Immature natural killer cell (primary cell): ENCODE measurements at places on chromosomes 3 and 15. TPM values are rescaled to one million over a fixed set of nuclear protein-coding genes. Genes with fewer than 3 reads are reported as not detected.

DNA sequence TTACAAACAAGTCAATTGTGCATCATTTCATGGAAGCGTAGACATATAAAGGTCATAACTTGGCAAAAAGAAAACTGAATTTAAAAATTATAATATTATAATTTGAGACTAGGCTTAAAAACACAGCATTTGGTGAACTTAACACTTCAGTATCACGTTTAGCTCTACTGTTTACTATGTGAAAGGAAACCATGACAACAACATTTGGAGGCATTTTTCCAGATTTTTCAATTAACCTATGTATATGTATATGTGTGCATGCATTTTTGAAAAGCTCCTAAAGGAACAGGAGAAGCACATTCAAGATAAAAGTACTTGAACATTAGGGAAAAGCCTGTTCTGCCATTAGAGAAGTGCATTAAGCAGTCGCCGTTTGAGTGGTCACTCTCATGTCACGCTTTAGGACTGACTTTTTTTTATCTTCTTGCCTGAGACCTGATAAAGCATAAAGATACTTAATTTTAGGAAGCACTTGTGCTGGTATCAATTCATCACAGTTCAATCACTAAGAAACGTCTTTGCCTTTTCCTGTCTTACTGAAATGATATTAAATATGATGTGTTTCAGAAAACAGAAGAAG, 156.0 kb downstream of the NAALADL2 start:
- DNase-seq, result no peak

GRCh38 chr15:41417418-41418195, 712 bp downstream of the RTF1 start:
- DNase-seq, result no peak

STARD9 gene
- 1.1 TPM for polyA plus RNA-seq

- no peak for DNase-seq
These were observed 145.1 kb downstream of the SEMA6D start for GRCh38 chr15:47862402-47862801.

GRCh38 chr3:9497821-9498565, 55.6 kb downstream of the LHFPL4 start:
- no peak for DNase-seq

- DNase-seq, result no peak
These were observed 10.9 kb downstream of the APH1B start for GRCh38 chr15:63288342-63288741.

GRCh38 chr3:108448593-108448992, 61.8 kb downstream of the MYH15 start:
- DNase-seq, result no peak

DNA sequence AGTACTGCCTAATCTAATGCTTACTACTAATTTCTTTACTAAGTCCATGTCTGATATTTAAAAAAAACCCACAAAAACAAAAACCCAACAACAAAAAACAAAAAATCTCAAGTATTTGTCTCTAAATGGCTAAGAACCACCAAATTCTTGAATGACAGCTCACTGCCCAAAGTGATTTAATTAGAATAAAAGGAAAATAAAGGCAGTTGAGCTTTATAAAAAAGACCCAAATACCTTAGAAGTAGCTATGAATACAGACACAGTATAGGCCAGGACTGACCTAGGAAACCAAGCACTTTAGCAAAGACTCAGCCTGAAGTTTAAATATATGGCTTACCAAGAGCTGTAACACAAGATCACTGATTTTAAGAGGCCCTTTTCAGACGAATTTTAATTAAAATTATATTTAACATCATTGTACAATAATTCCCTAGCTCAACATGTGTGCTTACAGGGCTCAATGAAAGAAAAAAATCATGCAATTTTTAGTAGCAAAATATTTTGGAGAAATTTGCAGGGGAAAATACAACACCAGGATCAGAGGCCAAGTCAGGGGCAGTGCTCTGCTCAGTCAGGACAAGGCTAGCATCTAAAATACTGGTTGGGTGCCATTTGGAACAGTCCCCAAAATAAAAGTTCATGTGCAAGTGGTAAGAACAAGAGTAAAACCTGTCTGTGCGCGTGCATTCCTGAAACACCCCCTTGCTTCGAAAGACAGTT, 24.8 kb downstream of the UQCC5 start:
- no peak for DNase-seq

DNA sequence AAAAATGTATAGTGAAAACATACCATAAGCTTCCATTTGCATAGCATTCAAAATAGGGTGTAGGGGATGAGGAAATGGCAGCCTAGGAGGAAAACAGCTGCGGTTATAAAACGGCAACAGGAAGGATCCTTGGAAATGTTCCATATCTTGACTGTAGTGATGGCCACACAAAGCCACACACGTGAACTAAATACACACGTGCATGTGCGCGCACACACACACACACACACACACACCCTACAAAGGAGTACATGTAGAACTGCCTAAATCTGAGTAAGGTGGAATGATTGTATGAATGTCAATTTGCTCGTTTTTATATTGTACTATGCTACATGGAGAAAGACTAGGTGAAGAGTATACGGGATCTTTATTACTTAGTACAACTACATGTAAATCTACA, 3.9 kb upstream of the IREB2 start:
- no peak for DNase-seq

DNA sequence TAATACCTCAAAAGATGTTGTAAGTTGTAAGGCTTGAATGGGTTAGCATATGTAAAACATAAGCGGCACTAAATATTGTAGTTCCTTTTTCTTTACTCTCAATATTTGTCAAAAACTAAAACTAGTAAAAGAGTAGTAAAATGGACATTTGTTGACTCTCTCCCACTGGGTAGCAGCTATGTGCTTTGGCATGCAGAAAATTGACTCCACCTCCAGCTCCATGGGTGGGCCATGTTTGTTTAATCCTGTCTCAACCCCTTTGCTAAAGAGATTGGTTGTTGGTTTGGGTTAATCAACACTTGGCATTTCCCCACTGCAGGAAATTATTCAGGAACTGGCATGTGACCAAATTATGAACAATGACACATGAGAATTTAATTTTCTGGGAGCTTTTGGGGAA, 114.8 kb downstream of the EOMES start:
- DNase-seq, result no peak

GRCh38 chr15:53110999-53111398, 320.9 kb upstream of the ONECUT1 start:
- no peak for DNase-seq

RBMS3 gene
- polyA plus RNA-seq, result not detected

- DNase-seq, result no peak
These were observed 985.9 kb downstream of the DIPK2A start for GRCh38 chr3:144957398-144958101.

GRCh38 chr3:31248563-31248992, 284.1 kb upstream of the STT3B start:
- DNase-seq, result no peak

ZNF662 gene
- polyA plus RNA-seq, result not detected

SLC2A2 gene
- not detected for polyA plus RNA-seq

- no peak for DNase-seq
These were observed 34.6 kb upstream of the ESYT3 start for GRCh38 chr3:138399766-138400165.

PPARG gene
- not detected for polyA plus RNA-seq

C3orf85 gene
- polyA plus RNA-seq, result not detected

ZPLD1 gene
- polyA plus RNA-seq, result not detected

DNA sequence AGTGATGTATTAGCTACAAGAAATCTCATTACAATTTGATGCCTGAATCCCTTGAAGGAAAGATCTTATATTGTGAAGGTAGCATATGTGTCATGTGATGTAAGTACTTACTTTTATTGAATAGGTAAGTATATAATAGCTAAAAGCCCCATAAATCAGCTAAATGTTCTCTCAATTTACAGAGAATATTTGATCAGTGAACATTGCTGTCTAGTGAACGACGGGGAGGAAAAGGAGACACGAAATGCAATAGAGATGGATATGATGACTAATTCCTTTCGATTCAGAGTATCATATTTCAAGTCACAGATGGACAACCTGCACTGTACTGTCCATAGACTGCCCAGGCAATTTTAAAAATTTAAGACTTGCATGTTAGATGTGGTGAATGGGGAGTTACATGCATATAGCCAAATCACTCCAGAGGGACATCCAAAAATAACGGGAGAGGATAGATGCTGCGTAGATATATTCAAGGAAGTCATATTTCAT, 462.1 kb upstream of the CDIN1 start:
- no peak for DNase-seq

CLRN1 gene
- polyA plus RNA-seq, result not detected

GRCh38 chr3:119570229-119570628, 9.1 kb upstream of the ADPRH start:
- DNase-seq, result no peak

DNA sequence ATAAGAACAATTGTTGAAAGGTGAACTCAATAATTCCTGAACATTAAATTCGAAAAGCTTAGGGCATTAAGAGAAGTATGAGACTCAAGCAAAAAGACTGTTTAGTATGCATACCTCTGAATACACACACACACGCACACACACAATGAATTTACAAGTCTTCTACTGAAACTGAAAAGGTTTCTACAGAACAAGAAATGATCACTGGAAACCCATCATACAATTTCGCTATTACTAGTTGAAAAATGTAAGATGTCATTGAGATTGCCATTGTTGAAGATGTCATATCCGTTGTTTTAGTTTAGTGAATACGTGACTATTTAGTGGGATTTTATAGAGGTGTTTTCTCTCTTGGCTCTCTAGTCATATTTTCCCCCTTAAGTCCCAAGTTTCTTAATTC, 106.8 kb downstream of the FOXB1 start:
- no peak for DNase-seq

DNA sequence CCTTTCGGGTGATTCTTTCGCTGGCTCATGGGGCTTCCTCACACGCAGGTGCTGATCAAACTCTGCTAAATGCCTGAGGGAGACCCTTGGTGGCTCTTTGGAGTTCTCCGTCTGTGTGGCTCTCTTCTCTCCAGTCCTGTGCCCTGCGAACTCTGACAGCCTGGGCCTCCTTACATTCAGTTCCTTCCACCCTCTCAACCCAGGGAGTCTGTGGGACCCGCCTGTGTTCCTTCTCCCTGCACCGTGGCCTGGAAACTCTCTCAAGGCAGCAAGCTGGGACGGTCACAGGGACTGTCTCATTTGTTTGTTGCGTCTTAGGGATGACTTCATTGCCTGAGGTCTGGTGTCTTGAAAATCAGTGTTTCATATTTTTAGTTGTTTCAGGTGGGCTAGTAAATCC, 37.0 kb upstream of the CORO2B start:
- no peak for DNase-seq

- DNase-seq, result no peak
These were observed 11.0 kb downstream of the TBL1XR1 start for GRCh38 chr3:177186306-177186705.

DNA sequence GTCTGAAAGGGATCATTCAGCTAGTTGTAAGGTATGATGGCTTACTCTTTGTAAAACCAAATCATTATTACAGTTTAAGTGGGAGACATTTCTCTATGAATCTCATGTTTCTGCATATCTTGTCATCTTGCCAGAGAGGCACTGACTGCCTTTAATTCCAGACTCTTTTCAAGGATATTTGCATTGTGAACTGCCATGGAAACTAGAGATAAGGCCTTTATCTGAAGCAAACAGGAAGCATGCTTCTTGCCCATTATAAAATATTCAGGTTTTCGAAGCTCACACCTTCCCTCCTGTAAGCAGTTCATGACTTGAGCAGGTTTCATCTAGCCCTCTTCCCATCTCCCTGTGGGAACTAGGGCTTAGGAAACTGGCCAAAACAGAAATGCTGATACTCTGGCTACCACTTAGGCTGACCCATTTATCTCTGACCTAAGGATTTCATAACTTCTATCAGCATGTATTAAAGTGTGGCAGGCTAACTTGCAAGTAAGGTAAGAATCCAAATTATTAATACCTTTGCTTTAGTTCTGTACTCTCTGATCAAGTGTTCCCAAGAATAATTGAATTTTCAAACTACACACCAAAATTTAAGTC, 326.6 kb upstream of the ALCAM start:
- no peak for DNase-seq

- peak; percentile 41 for DNase-seq
These were observed 32.3 kb downstream of the TMOD3 start for GRCh38 chr15:51861557-51862359.

DNA sequence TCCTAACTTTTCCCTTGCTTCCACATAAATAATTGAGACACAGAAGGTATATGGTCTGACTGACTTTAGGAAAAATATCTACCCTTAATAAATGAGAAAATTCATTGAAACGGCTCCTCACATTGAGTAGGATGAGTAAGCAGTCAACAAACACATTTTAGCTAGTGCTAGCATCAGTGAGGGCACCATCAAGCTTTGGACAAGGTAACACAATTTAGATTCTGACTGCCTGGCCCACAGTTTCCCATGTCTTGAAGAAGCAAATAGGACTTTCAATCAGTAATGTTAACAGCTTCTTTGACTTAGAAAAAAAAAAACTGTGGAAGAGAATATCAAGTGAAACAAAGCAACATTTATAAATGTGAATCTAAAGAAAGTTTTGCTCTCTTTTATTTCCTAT, 70.1 kb upstream of the MBNL1 start:
- DNase-seq, result no peak

CELSR3 gene
- polyA plus RNA-seq, result not detected

CCDC9B gene
- 0.46 TPM for polyA plus RNA-seq

GRCh38 chr3:158830391-158830790, 28.5 kb downstream of the MFSD1 start:
- DNase-seq, result no peak

GRCh38 chr3:172522871-172523818, at the start of gene TNFSF10:
TNFSF10 (minus strand) TSS chr3:172523430; CDS start chr3:172523384, 46 bp downstream.
- DNase-seq, result peak; percentile 71

DNA sequence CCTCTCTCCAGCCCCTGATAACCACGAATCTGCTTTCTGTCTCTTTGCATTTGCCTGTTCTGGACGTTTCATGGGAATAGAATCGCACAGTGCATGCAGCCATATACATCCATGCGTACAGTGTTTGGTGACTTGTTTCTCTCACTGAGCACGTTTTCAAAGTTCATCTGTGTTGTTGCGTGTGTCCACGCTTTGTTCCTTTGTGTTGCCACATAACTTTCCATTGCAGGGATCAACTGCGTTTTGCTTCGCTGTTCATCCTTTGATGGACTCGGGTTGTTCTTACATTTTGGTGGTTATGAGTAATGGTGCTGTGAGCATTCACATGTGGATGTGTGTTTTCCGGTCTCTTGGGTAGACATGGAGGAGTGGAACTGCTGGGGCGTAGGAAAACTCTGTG, 56.4 kb upstream of the TAMM41 start:
- DNase-seq, result no peak

GRCh38 chr15:25670621-25671020, 192.5 kb downstream of the ATP10A start:
- no peak for DNase-seq

DNA sequence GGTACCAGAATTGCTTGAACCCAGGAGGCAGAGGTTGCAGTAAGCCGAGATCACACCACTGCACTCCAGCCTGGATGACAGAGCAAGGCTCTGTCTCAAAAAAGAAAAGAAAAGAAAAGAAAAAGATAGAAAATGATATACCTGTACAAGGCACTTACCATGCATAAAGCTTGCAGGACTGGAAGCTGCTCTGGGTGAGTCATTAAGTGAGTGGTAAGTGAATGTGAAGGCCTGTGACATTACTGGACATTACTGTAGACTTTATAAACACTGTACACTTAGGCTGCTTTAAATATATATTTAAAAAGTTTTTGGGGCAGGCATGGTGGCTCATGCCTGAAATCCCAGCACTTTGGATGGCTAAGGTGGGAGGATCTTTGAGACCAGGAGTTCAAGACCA, 99.2 kb downstream of the SLMAP start:
- no peak for DNase-seq

- DNase-seq, result no peak
These were observed 1159.2 kb downstream of the TUSC7 start for GRCh38 chr3:117868766-117869165.

FRMD5 gene
- polyA plus RNA-seq, result 0.75 TPM

GRCh38 chr15:36970522-36970921, 129.8 kb downstream of the MEIS2 start:
- DNase-seq, result no peak

DISP2 gene
- 1.1 TPM for polyA plus RNA-seq

SLCO3A1 gene
- 17.0 TPM for polyA plus RNA-seq

RHO gene
- polyA plus RNA-seq, result not detected
